Nucleus accumbens (tissue), 56 donors: ENCODE measurements at places on chromosomes 2 and 18.

DNA sequence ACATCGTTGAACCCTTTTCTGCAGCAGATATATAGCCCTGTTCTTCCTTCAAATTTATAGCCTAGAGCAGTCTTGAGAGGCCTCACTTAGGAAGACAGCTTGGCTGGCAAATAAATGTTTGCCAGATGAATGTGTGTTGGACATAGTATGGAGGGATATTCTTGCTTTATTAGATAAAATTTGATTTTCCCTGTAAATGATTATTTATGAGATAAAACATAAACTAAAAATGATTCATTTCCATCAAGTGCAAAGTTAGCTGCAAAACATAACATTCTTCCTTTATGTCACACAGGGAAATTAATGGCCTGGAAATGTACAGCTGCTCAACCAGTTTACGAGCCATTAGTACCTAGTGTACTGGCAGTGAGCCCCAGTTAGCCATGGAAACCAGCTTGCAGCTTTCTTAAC, 82.5 kb downstream of the LIMS1 start:
- DNase-seq, result no peak

DNA sequence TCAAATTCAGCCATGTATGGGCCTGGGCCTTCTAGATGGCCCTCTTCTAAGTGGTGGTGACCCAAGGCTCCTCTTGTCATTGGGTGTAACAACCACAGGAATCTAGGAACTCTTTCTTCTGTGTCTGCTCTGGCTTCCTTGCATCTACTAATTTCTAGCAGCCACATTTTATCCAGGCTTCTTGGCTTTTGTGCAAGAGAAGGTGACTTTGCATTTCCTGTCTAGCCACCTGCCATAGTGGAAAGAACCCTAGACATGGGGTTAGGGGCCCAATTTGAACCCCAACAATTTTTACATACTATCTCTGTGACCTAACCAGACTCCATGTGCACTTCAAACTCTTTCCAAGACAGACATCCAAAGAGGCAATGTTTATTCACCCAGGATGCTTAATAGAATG, 25.1 kb downstream of the SMYD1 start:
- no peak for DNase-seq

- no peak for DNase-seq
These were observed 225.0 kb downstream of the CYP26B1 start for GRCh38 chr2:71922499-71923142.

GRCh38 chr18:61637905-61638595, 254.8 kb downstream of the RNF152 start:
- DNase-seq, result no peak

GRCh38 chr2:3656762-3657721, 958 bp upstream of the ALLC start:
- DNase-seq, result peak; percentile 74

GRCh38 chr2:95041060-95041823, 15.7 kb downstream of the MAL start:
- no peak for DNase-seq

DNA sequence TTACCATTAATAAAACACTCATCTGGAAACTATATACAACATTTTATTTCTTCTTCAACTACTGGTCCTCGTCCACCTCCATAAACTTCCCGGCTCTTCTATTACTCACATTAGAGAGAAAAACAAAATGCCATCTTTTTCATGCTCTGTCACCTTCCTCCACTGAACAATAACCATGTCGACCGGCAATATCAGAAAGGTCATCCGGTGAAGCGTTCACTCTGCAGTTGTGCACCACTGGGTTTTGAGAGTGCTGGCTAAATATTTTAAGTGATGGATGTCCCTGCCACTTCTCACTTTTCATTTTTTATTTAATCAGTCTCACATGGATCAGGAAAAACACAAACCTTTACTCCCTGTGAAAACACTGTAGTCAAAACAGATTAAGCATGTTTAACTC, 48.2 kb downstream of the SPP2 start:
- DNase-seq, result no peak

- no peak for DNase-seq
These were observed 91.1 kb downstream of the FMNL2 start for GRCh38 chr2:152425765-152426727.

DNA sequence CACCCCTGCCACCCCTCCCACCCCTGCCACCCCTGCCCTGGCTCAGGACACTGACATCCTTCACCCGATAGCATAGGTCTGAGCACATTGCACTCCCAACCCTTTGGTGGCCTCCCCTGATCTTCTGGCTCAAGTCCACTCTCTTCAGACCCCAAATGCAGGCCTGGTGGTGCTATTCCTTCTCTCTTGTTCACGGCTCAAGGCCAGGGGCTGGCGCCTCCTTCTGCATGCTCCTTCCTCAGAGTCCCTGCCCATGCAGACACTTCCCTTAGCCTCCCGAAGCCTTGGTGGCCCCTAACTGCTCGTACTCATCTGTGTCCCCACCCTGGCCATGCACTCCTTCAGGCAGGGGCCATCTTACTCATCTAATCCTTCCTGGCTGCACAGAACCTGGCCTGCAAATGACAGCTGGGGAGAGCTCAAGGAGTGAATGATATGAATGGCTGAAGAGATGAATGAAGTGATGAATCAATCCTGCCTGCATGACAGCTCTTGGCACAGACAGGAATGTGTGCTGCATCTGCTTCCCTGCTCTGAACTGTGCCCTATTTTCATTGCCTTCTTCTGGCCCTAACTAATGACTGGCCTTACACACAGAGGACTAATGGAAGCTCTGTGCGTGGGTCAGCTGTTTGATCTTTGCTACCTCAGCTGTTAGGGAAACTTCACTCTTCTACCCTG, 290.8 kb downstream of the DYSF start:
- no peak for DNase-seq

- no peak for DNase-seq
These were observed 68.8 kb downstream of the RAPGEF4 start for GRCh38 chr2:172804423-172804822.

DNA sequence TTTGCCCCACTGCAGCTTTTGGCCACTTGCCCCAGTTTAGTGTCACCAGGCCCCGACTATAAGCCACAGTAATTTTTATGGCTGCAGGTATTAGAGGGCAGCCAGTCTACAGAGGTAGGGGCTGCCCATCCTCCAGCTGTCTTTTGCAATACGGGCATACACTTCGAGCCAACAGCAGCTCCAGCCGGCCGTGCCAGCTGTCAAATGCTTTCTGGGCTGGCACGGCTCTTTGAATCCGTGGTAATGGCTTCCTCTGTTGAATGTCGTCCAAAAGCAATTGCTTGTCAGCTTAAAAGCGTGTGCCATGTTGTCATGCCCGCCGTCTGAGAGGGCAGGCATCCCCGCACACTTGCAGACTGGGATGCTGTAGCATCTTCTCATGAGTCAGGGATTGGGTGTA, 41.3 kb downstream of the BCL2L11 start:
- peak; percentile 48 for DNase-seq

DNA sequence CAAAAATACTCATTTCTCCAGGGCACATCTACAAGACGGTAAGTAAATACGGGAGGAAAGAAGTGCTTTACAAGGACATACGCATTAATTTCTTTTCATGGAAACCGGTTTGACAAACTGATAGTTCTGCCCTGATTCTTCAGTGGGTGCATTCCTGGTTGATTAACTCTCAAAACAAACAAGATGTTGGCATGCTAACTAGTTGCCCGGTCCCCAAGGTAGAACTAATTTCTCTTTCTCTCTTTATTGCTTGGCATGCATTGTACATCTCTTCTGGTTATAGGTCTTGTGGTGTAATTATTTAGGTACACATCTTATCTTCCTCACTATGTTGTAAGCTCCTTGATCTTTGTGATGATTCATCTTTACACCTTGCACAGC, 46.9 kb upstream of the SPATS2L start:
- no peak for DNase-seq

- DNase-seq, result no peak
These were observed 659.3 kb downstream of the LRRTM4 start for GRCh38 chr2:76862901-76863300.

- DNase-seq, result no peak
These were observed 63.4 kb downstream of the NYAP2 start for GRCh38 chr2:225462945-225463344.

GRCh38 chr2:152557273-152557888, 159.9 kb downstream of the PRPF40A start:
- DNase-seq, result no peak

DNA sequence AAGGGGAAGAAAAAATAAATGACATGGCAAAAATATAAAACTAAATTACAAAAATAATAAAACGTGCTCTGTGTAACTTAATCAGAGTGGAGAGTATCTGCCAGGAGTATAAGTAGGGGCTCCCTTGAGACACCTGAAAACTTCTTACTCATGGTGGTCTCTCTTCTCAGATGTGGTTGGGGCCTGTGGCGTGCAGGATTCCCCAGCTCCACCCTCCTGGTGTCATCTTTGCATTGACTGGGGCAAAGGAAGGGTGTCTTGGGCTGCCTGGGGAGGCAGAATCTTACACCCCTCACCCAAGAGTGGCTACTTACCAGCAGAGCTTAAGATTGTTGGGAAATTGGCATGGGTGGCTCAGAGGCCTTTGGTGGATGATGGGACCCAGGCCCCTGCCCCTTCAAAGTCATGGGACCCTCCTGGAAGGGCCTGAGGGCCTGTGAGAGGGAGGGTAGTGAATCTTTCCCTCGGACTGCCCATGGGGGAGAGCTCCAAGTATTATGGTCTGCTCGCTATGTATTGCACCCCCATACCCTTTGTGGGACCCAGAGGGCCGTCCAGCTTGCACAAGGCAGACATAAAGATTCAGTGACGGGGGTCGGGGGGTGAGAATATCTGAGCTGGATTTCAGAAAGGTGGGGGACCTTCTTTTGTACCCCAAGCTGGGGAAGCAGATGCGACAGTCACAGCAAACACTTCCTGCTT, 6.9 kb upstream of the TRAF3IP1 start:
- DNase-seq, result no peak
